Dermis microvascular lymphatic vessel endothelial cell (primary cell): ENCODE measurements at places on chromosomes 1 and 21. TPM values are rescaled to one million over a fixed set of nuclear protein-coding genes. Genes with fewer than 3 reads are reported as not detected.
A peak's percentile ranks its signal among the peaks of the same experiment; 100 is the strongest.

- peak; percentile 81 for DNase-seq
These were observed 1.1 kb upstream of the ESPN start for GRCh38 chr1:6423321-6423999.

DNA sequence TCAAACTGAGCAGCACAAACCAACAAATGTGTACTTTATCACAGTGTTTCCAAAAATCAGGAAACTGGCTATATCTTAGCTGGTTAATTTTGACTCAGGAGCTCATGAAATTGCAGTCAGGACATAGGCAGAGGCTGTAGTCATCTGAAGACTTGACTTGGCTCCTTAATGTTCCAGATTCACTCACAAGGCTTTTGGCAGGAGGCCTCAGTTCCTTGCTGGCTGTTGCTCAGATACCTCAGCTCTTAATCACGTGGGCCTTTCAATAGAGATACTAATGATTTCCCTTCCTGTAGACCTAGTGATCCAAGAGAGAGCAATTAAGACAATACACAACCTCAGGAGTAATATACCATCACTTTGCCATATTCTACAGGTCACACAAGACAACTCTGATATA lies 537.7 kb downstream of the BRINP3 start:
- DNase-seq, result no peak

- peak; percentile 81 for DNase-seq
These were observed 63.3 kb upstream of the LRRC8D start for GRCh38 chr1:89757532-89757931.

GRCh38 chr1:77230051-77230450 lies 10.8 kb upstream of the PIGK start:
- DNase-seq, result no peak

DNA sequence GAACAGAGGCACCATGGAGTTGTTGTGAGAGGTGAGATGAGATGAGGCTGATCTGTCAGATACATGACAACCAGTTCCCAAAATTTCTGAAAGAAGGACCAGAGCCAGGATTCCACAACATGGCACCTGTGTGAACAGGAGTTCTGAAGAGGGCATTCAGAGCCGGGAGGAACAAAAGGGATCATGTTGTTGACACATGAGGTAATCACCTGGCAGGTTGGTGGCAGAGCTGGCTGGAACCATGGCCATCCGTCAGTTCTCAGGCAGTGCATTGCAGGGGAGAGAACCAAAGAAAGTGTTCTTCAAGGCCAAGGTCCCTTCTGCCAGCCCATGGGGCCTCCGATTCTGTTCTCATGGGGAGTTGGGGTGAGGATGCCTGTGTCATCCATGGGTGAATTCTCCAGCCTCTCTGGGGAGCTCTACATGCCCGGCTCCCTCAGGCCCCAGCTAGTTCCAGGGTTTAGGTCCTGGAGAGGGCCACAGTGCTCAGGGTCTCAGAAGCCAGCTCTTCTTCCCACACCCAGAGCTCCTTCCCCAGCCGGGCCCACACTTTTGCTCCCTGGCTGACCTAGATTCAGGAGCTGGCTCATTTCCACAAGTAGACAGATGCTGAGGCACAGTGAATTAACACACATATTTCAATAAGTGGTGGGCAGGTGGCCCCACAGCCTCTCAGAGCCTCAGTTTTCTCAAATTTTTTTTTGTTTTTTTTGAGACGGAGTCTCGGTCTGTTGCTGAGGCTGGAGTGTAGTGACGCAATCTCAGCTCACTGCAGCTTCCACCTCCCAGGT lies 49.1 kb upstream of the CTPS1 start:
- no peak for DNase-seq

GLIS1 gene
- total RNA-seq, result under 0.01 TPM in 1 of 2 replicates, not detected in the other

DNA sequence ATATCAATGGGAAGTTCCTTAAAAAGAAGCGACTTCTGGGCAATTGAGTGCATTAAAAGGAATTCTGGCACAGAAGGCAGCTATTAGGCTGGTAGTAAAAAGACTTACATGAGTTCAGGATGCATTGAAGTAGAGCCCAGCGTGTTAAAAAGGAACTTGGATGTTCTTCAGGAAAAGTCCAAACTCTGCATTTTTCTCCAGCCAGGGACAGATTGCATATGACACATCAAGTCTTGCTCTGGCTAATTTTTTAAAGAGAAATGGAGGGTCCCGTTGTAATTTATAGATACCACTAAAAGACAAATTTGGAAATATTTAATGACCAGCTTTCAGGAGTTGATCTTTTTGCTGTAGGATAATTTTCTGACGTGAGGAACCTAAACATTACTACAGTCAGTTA lies 1.2 kb downstream of the TPRG1L start:
- no peak for DNase-seq

TOR1AIP2 gene
- 59.4 and 75.0 TPM in 2 replicates for total RNA-seq

GRCh38 chr1:6351480-6352137 lies 42.0 kb downstream of the ACOT7 start:
- peak; percentile 56 for DNase-seq

DNA sequence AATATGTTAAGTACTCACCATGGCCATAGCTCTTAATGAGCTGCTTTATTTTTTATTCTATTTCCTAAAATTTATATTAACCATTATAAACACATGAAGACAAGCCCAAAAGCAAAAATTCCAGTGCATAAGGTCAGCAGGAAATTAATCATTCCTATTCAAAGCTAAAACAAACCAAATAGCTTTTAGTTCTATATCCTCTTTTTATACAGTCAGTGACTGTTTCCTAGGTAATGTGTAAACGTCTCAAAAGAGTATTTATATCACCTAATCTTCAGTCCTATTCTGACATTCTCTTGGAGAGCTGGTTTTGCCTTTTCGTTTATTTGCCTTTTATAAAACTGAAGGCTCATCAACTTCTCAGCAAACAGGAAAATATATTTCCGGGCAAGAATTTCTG lies 4.2 kb downstream of the GOLPH3L start:
- peak; percentile 61 for DNase-seq

DNA sequence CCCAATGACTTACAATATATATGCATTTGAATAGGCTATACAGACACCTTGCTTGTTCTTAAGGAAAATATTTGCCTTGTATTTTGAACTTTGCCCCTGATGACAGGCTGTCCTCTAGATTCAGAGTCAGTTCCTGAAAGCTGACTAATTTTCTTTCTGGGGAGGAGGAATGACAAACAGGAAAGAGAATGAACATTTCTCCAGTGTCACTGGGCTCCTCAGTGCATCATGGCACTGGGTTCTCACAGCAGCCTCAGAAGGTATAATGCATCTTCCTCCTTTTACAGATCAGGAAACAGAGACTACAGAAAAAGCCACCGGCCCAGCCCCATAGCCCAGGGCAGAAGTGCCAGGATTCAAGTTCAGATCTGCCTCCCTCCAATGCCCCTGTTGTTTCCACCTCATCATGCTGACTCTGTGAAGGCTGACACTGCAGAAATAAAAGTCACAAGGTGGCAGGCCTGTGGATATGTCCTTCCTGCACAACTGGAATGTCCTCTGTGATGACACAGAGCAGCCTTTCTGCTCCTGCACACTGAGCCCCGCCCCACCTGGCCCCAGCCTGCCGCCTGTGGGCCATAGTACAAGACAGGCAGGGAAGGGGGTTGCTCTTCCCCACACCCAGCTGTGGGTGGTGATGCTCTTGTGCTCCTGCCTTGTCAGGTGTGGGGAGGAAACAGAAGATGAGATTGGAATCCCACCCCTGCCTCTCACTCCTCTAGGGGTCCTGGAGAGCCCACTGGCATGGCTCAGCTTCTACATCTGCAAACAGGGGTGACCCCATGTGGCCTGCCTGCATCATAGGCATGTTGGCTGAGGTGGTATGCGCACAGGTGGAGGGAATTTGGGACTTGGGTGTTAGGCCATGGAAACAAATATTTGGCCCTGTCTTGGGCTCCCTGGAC lies 6.4 kb downstream of the TTC22 start:
- no peak for DNase-seq

KRTAP11-1 gene
- total RNA-seq, result not detected in 2 replicates

MAP1LC3C gene
- total RNA-seq, result under 0.01 TPM in 1 of 2 replicates, not detected in the other

SLAMF7 gene
- not detected in 2 replicates for total RNA-seq

DNA sequence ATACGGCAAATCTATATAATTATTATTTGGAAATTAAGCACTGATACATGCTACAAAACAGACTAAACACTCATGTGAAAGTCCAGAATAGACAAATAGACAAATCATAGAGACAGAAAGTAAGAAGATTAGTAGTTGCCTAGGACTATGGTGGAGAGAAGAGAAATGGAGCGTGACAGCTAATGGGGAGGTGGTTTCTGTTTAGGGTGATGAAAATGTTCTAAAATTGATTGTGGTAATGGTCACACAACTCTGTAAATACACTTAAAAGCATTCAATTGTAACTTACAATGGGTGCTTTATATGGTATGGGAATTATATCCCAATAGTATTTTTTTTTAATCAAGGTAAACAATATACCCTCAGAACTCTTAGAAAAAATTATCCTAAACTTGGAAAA lies 20.4 kb upstream of the ITLN2 start:
- no peak for DNase-seq

LHX8 gene
- not detected in 2 replicates for total RNA-seq

DNA sequence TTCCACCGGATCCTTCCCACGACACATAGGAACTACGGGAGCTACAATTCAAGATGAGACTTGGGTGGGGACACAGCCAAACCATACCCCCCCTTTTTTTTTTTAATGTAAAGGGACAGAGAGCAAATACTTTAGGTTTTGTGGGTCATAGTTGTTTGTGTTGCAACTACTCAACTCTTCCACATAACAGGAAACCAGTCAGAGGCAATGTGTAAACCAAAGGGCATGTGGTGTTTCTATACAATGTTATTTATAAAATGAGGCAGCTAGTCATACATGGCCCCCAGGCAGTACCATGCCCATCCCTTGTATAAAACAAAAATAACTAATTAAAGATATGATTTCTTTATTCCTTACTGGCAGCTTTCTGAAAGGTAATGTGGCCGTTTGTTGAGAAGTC lies 845.4 kb upstream of the ADAMTS5 start:
- no peak for DNase-seq

GRCh38 chr1:82346141-82346540 lies 545.4 kb downstream of the ADGRL2 start:
- DNase-seq, result no peak

DNA sequence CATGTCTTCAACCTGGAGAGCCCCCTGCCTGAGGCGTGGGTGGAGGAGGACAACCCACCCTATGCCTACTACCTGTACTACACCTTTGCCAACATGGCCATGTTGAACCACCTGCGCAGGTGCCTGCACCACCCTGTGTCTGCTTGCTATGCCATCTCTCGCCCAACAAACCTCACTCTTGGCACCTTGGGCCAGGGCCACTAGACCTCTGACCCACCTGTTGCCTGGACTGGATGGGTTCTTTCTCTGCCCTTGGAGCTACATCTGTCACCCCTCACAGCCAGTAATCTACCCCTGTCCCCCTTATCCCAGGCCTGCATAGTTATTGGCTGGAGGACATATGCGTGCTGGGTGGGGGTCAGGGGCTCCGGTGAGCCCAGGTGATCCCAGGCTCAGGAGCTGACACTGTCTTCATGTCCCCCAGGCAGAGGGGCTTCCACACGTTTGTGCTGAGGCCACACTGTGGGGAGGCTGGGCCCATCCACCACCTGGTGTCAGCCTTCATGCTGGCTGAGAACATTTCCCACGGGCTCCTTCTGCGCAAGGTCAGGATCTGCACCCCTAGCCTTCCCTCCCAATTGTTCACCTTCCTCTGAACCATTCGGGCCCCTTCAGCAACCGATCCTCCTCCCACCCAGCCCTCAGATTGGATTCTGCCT lies 9.9 kb downstream of the AMPD2 start:
- no peak for DNase-seq

- DNase-seq, result peak; percentile 60
These were observed 6.2 kb downstream of the S100A7A start for GRCh38 chr1:153422450-153423068.

DVL1 gene
- total RNA-seq, result 32.6 and 37.2 TPM in 2 replicates

SPATA46 gene
- not detected in 2 replicates for total RNA-seq

SPATA45 gene
- not detected in 2 replicates for total RNA-seq

PLCH2 gene
- under 0.01 TPM in 2 replicates for total RNA-seq

DNA sequence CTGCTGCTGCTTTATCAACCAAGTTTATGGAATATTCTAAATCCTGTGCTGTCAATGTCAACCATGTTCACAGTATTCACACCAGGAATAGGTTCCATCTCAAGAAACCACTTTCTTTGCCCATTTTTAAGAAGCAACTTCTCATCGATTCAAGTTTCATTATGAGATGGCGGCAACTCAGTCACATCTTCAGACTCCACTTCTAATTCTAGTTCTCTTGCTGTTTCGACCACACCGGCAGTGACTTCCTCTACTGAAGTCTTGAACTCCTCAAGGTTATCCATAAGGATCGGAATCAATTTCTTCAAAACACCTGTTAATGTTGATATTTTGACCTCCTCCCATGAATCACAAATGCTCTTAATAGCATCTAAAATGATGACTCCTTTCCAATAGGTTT lies 39.7 kb upstream of the IFNLR1 start:
- no peak for DNase-seq

GRCh38 chr1:26984291-26984690 lies 9.2 kb upstream of the TRNP1 start:
- no peak for DNase-seq

- no peak for DNase-seq
These were observed 47.9 kb upstream of the BCAR3 start for GRCh38 chr1:93729502-93729901.

GRCh38 chr1:233554037-233554436 lies 59.9 kb upstream of the KCNK1 start:
- no peak for DNase-seq

DNA sequence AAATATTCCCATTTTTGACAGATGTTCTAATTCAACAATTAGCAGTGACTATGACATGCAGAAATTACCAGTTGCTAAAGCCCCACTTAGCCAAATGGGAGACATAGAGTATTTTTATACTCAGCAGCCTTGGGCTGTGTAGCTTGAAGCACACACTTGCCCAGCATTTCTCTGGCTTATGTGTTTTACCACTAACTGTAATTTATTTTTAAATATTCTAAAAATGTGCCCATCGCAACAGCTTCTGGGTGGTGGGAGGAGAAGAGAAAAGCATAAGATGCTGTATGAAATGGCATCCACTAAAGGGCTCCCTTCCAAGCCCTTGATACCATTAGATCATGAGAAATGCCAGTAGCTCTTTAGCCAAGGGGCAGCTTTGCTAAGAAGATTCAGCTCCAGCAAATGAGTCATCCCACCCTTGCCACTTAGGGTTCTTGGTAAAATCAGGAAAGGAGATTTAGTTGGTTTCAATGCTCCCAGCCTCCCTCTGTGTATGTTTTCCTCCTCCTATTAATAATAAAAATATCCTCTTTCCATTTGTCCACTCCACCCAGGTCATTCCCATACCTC lies 462.7 kb upstream of the DEPDC1 start:
- DNase-seq, result no peak

DNA sequence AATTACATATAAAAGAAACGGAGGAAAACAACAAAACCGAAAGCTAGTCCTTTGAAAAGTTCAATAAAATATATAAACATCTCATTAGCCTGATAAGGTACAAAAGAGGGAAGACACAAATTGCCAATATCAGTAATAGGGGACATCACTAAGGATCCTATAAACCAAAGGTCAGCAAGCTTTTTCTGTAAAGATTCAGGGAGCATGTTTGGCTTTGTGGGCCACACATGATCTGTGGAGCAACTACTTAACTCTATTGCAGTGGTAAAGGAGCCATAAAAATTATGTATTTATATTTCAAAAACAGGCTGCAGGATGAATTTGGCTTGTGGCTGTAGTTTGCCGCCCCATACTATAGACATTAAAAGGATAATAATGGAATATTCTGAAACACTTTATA lies 5.5 kb upstream of the NSUN4 start:
- no peak for DNase-seq
